MV-4-11 (cell line): ENCODE measurements at places on chromosomes 1 and 21.

DNA sequence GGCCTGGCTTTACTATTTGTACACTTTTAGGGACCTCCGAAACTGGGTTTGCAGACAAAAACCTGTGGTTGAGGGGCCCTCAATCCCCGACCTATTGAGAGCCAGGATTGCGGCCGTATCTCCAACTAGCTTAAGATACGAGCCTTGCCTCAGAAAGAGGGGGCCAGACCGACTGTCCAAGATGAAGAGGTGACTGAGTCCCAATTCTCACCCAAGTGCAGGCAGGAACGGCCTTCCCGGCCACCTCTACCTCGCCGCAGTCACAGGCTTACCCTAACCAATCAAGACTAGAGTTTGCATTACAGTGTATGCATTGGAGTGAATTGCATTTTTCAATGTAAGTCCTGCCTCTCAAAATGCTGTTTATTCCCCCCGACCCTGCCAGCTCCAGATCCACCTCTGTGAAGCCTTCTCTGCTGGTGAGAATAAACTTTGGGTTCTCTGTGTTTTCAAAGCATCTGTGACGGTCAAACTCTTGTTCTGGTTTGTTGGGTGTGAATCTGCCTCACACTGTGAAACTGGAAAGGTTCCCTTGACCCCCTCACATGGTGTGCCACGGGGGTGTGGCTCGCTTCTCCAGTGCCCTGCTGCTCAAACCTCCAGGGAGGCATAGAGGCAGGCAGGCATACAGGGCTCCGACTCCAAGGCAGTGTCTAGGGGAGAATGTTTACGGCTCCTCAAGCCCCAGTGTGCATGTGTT is 62.2 kb upstream of the WLS start:
- DNase-seq, result no peak

- no peak for DNase-seq
Measured at GRCh38 chr1:7278827-7279765, 492.0 kb upstream of the VAMP3 start.

DNA sequence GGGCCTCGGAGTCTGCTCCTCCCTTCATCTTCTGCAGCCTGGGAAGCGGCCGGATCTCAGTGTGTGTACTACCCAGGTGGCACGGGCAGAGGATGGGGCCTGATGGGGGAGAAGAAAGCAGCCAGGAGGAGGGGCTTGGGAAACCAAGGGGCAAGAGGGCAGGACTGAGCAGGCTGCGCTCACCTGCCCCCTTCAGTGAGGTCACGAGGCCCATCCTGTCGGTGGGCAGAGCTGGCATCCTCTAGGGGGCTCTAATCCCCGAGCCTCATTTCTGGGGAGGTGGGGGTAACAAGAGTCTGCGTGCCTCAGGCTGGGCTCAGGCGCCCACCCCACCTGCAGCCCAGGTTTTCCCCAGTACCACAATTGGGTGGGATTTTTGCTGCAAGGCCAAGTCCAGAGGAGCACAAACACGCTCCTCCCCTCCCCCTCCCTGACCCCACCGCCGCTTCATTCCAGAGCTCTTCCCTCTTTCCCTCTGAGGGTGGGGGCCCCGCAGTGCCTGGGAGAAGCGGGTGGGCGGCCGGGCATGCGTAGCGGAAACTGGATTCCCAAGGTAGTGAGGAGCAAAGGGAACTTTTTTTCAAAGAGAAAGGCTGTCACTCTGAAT is 1.8 kb upstream of the WNT3A start:
- DNase-seq, result no peak

DNA sequence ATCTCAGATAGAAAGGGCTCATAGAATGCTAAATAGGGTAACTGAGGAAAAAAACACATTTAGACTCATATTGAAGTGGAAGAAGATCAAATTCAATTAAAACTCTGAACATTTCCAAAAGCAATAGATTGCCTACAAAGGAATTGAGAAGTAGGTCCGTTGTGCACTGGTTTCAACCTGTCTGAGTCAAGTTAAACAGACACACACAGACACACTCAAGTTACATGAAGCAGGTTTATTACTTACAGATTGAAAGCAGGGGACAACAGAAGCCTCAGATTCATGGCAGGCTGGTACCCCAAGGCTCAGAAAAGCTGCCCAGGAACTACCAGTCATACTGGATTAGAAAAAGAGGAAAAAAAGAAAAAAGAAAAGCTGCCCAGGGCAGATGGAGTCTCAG is 20.7 kb upstream of the S100A2 start:
- no peak for DNase-seq

GRCh38 chr1:165581926-165582325 is 38.1 kb downstream of the LRRC52 start:
- DNase-seq, result no peak

DNA sequence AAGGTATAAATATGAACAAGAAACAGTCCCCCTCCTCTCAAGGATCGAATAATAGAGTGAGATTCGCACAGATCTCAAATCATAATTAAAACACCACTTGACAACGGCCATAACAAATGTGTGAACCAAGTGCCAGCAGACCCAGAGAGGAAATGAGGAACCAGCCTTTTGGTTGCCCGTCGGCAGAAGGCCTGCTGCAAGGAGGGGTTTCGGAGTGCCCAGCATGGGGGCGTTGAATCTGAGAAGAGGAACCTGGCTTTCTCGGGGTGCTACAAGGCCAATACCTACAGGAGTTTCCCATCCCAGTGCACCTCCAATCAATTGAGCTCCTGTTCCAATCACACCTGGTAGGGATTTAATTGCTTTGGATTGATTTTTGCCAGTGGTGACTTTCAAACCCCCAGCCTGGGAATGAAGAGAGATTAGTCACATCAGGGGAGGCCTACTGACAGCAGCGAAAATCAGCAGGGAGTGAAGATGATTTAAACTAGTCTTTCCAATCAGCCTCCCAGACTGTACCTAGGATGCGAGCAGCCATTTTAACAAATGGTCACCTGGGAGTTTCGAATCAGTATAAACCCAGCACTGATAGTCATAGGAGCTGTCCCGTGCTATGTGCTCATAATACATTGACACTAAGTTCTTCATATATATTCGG is 263.8 kb downstream of the KAZN start:
- peak; percentile 43 for DNase-seq

- no peak for DNase-seq
Measured at GRCh38 chr21:41683815-41684214, 83.0 kb downstream of the RIPK4 start.

GRCh38 chr1:219281831-219282230 is 108.2 kb downstream of the LYPLAL1 start:
- no peak for DNase-seq

DNA sequence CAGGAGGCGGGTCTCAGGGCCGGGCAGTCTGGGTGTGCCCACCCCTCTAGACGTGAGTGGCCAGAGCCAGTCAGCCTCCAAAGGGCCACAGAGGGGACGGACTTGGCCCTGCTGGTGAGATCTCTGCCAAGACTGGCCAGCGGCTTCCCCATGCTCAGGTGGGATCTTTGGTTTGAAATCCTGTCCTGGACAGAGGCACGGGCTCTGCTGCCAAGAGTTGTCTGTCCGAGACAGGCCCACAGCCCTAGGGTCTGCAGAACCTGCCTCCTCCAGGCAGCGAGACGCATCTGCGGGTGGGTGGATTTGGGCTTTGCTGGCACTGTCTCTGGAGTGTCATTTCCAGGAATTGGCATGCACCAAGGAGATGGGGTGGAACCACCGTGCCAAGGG is 44.3 kb upstream of the CCDC27 start:
- DNase-seq, result no peak

DNA sequence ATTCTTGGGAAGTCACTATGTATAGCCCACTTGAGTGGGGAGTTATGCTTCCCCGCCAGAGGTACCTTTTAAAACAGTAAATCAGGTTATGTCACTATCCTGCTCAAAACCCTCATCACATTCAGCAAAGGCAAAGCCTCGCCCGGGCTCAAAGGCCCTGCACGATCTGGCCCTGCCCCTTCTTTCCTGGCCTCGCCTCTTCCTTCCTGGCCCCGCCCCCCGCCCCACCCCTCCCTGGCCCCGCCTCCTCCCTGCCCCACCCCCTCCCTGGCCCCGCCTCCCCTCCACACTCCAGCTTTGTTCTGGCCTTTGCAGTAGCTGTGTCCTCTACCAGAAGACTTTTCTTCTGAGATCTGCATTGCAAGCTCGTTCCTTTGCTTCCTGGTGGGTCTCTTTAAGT is 6.6 kb downstream of the LDLRAD2 start:
- peak; percentile 42 for DNase-seq

DNA sequence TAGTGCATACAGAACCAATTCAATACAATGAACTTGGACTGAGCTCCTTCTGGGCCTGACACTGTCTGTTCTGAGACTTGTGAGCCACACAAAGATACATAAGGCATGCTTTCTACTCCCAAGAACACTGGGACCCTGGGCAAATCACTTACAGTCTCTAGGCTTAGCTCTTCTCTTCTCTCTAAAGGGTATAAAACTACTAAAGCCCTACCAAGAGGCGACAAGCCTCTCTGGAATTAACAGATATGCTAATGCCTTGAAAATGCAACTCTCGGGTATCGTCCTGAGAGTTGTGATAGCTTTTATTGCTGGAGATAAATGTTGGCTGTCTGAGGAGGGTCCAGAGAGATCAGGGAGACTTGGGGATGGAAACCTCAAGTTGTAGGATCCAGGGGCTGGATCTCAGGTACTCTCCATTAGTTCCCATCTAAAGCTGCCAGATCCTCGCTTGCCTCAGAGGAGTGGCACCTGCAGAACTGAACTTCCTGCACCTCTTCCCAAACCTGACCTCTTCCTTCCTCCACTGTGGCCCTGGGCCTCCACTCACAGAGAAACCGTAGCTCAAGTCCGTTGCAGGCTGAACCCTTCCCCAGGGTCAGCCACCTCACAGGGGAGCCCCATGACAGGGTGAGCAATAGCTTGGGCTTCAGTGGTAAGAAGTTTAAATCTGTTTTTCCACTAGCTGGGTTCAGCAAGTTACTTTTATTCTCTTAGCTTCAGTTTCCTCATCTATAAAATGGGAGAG is 11.5 kb upstream of the CFAP45 start:
- DNase-seq, result peak; percentile 12

DNA sequence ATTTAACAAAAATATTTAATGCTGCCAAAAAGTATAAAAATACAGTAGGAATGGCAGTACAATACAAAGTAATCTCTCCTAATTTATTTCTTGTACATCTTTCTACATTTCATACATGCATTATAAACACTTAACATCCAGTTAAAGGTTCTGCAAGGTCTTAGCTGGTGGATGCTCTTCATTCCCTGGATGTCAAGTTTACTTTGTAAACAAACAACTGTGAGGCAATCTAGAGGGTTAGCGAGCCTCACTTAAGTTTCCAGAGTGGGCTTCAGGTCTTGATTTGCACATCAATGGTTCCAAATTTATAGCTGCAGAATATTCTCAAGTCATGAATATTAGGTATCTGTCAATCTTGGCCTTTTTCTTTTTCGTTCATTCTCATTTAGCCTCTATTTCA is 21.3 kb downstream of the RALGPS2 start:
- no peak for DNase-seq

DNA sequence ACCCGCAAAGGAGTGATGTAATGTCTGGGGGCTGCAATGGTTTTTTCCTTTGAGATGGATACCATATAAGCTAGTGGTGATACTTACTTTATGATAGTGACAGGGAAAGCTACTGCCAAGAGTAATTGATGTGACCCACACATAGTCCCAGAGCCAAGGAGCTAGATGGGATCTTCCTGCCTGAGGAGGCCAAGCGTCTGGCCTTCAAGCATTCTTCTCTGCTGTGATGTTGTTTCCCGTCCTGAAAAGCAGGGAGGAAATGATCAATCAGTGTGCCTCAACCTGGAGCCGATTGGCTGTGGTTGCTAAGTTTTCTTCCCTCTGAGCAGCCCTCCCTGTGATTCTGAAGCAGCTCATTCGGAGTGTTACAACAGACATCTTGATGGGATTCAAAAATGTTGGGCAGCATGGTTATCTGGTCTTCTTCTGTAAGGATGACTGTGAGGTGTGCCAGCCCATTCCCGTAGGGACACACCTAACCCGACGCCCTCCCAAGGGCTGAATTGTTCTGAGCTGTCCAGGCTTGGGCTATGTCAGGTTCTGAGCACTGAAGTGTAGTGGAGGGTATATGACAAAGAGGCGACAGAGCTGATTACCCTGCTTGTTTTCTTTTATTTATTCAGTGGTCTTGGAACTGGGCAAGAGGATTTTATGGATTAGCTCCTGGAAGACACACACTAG is 56.7 kb downstream of the UCK2 start:
- no peak for DNase-seq

DNA sequence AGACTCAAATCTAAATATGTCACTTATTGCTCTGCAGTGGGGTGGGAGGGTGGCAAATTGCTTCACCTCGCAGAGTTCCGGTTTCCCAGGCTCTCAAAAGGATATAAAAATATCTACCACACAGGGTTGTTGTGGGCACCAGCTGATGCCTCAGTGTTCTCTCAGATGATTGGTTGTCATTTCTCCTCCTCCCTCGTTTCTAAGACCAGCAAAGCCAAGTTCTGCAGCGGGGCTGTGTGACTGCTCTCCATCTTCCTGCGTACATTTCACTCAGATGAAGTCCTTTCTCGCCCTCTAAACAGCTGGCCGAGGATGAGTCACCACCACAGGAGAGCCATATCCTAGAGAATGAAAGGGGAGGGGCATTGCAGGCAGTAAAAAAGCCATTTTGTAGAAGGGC is 35.0 kb upstream of the VWA5B1 start:
- peak; percentile 94 for DNase-seq

GRCh38 chr1:236864996-236865817 is 70.1 kb downstream of the MTR start:
- no peak for DNase-seq

GRCh38 chr1:108661030-108661609 is at the start of gene HENMT1:
Gene HENMT1, minus strand, starts transcription at chr1:108661093. Its CDS starts 1,209 bp downstream, at chr1:108659884.
- peak; percentile 78 for DNase-seq

GRCh38 chr1:108828074-108828961 is 28.6 kb downstream of the AKNAD1 start:
- DNase-seq, result peak; percentile 43

GRCh38 chr1:151639466-151639865 is 27.6 kb downstream of the SNX27 start:
- DNase-seq, result no peak

DNA sequence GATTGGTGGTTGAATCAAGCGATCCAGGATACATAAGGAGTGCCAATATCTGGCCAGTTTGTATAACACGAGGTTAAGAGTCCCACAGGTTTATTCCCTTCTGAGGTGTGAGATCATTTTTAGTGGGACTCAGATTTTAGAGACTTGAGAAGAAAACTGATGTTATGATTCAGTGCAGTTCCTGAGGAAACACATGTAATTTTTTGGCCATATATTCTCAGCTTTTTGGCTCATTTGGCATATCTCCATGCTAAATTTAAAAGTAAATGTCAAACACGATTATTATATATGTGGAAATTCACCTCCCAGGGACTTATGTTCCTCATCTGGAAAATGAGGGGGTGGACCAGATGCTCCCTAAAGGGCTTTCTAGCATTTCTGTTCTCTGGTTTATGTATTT is 39.2 kb upstream of the SERBP1 start:
- DNase-seq, result no peak

DNA sequence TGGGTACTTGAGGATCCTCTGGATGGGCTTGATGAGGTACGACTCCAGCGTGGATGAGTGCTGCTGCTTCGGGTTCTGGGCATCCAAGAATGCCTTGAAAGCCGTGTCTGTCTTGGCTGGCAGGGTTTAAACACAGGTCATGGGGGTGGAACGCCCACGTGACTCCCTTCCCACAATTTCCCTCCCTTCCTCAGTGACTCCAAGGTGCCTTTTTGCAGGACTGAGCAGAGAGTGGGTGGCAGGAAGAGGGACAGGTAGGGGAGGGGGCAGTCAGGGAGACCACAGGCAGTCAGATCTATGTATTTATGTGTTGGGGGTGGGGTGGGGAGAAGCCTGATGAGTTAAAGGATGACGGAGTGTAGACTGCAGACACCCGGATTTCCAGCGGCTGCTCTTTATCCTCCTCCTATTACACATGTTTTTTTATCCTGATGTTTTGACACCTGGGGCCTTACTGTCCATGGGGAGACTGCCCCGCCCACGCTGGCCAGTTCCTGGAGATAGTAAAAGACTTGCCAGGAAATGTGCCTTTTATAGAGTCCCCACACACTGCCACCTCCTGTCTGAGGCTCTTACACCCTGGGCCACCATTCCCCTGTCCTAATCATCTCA is 103.2 kb upstream of the KRTAP19-8 start:
- DNase-seq, result no peak
